ENCODE measurements at places on chromosomes 13 and 19.

DNA sequence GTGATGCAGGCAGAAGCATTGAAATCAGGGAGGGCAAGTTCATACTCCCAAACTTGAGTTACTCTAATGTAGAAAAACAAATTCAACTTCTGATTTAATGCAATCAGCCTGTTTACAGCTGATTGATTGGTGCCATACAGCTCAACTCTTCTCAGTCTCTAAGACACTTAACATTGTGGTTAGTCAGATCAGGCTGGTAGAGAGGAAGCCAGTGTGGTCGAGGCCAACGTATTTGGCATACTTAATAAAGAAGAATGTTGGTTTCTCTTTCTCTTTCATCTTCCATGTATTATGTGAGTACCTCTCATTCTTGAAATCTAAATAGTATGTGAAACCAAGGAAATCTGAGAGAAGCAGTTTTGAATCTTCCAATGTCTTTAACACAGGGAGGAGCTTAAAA, 255.0 kb upstream of the SLITRK1 start:
- DNase-seq: no peak

- no peak for DNase-seq
Observed at GRCh38 chr13:74629985-74630384, 495.8 kb upstream of the KLF12 start.

DNA sequence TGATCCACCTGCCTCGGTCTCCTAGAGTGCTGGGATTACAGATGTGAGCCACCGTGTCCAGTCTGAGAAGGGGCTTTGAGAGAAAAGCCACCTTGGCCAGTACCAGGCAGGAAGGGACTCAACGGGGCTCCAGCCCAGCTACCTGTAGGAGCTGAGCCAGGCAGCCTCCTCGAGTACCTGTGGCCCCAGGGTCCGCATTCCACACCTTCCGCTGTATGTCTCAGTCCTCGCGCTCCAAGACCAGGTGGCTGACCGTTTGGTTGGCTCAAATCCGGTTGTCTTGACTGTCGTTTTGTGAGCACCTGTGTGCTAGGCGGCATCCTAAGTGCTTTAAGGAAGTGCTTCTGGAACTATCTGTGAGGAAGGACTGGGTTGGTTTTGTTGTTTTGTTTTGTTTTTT, 16.2 kb downstream of the MARK4 start:
- DNase-seq: no peak

DNA sequence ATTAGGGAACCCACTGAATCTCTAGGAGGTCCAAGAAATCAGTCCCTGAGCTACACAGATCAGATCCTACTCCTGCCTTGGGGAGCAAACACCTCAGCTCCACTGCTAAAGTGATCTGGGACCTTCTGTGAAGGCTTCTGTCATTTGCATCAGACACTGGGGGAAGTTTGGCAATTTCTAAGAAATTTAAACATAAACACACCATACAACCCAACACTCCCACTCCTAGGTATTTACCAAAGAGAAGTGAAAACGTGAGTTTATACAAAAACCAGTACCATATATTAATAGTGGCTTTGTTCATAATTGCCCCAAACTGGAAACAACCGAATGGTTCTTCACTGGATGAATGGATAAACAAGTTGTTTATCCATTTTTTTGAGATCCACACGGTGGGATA, 7.3 kb upstream of the TYROBP start:
- DNase-seq: no peak

DNA sequence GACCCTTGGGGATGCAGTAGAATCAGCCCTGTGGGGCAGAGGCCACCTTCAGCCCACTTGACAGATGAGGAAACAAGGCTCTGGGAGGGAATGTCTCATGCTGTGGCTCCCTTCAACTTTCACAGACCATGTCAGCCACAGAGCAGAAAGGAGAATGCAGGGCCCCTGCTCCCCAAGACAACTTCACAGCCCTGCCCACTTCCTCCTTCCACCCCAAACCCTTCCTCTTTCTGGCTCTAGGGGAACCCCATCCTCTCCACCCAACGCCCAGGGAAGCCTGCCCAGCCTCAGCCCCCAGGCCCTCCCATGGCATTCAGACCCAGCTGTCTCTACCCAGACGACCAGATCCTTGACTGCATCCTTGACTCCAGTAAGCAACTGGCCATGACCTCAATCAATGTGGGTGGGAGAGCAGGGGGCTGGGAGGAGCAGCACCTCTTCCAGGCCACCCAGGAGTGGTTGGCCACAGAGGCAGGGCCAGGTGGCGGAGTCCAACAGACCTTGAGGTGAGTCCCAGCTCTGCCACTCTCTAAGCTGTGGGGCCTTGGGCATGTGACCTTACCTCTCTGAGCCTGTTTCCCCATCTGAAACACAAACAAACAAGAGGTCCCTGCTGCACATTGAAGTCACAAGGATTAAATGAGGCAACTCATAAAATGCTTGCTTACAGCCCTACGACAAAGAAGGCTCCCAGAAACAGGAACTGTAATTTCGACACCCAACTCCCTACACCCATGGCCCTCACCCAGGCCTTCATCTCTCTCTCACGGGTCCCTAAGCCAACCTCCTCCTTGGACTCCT, 15.8 kb downstream of the DEDD2 start:
- peak; percentile 75 for DNase-seq

GRCh38 chr13:45064889-45065288, 55.4 kb upstream of the GTF2F2 start:
- peak; percentile 31 for DNase-seq

DNA sequence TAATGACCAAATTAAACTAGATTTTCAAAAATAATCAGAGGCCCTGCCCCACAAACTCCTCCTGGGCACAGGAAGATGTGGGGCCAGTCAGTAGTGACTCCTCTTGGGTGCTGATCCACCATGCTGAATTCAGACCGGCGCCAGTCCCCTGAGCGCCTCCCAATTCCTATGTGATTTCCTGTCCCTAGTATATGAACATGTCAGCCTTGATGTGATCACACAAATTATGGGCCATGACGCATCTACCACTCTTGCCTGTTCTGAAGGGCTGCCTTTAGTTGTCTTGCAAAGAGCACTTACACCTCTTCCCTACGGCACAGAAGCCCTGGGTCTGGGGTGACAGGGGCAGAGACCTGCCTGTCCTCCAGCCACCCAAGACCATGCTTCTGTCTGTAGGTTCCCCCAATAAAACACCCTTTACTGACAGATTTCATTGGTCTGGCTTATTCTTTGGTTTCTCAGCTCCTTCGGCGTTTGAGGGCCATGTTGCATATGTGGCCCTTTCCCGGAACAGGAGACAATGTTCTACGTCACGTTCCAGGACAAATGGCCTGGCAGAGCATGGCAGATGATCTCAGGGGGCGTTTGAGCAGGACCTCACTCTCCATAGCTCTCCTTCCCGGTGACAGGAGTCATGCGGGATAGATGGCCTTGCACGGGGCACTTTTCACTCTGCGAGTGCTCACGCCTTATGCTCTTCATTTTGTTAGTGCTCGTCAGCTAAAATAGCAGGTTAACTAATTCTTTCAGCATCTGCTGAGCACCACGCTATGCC, 5.6 kb upstream of the ATP11A start:
- no peak for DNase-seq

GRCh38 chr19:38793177-38793576, 4.2 kb downstream of the LGALS7B start:
- no peak for DNase-seq

DNA sequence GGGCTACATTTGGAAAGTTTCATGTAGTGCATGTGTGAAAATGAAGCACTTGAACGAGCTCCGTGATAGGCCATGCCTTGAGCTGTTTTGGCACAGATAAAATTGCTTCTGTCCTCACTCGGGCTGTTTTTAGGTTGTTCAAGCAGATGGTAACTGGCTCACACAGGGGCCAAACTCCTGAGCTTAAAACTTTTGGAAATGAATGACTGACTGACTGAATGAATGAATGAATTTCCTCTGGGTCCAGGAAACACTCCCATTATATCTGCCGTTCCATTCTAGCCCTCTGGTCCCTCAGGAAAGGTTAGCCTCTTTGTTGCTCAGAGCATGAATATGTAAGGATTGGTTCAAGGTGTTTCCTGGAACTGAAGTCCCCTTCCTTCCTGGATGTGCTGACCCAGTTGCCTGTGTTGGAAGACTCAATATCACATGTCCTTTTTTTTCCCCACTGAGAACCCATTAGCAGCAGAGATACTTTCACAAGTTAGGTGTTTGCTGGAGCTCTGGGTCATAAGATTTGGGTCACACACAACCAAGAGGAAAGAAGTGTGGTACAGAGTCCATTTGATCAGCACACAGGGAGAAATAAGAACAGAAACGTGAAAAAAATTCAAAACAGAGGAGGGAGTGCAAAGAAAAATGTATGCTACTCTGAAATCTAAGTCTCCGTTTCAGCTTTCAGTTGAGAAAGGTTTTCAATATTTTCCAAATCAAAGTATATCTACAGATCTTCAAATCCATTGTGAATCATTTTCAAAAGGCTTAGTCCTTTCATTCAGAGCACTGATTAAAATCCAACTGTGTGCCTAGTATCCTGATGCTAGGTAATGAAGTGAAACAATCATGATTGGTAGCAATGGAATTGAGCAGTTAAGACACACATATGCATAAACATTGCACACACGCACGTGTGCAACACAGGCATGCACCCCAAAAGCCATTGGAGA, 18.9 kb downstream of the MBNL2 start:
- DNase-seq: no peak

DNA sequence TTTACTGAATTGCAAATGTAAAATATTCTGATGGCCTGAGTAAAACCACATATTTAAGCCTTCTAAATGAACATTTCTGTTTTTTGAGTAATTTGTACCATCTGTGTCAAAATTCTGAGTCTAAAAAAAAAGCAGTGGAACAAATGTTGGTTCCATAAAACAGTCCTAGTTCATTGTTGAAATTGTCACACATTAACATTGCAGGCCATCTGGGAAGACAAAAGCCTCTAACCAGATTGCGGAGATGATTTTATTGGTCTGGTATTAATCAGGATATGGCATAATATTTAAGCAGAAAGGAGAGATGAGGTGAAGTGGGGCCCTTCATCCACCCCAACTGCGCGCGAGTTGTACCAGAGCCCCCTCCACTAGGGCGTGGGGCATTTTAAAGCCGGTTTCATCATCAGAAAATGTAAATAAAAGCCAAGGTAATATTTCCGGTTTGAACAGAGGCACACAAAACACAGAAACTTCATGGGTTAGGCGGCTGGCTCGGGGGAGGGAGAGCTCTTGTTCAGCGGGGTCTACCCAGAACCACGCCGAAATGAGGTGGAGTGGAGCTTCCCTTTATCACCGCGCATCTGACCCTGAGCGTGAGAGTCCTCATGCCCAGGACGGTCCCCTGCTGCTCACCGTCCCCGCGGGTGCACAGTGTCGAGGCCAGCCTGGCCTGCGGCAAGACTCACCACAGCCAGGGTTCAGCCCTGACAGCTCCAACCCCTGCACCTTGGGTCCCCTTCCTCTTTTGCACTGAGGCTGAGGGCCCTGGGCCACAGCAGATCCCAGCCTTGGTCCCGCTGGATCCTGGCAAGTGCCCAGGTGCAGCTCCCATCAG, 169.2 kb downstream of the URI1 start:
- DNase-seq: no peak

DNA sequence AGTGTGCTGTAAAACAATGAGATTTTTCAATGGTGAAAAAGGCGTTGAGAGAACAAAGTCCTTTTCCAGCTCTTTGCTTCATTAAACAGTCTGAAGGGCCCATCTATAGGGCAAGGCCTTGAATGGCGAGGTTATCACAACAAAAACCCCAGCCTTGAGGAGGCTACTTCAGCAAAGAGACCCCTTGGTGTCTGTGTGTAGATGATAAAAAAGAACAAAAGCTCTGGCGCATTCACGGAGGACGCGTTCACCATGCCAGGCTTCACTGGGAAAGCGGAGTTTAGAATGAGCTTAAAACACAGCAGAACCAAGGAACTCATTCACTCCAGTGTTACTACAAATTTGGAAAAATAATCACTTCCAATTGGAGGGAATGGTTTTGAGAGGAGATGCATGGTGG, 530.0 kb upstream of the ARGLU1 start:
- no peak for DNase-seq

GRCh38 chr19:31334101-31334848, 15.0 kb downstream of the TSHZ3 start:
- no peak for DNase-seq

GRCh38 chr19:13070425-13071140, 32.1 kb downstream of the LYL1 start:
- no peak for DNase-seq

DNA sequence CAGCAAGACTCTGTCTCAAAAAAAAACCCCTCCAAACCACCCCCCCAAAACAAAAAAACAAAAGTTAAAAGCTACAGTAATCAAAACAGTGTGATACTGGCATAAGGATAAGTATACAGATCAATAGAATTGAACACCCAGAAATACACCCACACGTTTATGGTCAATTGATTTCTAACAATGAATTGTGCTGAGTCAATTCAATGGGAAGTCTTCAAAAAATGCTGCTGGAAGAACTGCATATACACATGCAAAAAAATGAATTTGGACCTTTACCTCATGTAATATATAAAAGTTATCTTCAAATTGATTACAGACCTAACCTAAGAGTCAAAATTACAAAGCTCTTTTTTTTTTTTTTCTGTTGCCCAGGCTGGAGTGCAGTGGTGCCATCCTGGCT, 19.8 kb upstream of the NAPA start:
- no peak for DNase-seq

GRCh38 chr19:2523630-2524311, 47.8 kb downstream of the GADD45B start:
- DNase-seq: no peak
